ENCODE measurements at places on chromosomes 1 and 21.

DNA sequence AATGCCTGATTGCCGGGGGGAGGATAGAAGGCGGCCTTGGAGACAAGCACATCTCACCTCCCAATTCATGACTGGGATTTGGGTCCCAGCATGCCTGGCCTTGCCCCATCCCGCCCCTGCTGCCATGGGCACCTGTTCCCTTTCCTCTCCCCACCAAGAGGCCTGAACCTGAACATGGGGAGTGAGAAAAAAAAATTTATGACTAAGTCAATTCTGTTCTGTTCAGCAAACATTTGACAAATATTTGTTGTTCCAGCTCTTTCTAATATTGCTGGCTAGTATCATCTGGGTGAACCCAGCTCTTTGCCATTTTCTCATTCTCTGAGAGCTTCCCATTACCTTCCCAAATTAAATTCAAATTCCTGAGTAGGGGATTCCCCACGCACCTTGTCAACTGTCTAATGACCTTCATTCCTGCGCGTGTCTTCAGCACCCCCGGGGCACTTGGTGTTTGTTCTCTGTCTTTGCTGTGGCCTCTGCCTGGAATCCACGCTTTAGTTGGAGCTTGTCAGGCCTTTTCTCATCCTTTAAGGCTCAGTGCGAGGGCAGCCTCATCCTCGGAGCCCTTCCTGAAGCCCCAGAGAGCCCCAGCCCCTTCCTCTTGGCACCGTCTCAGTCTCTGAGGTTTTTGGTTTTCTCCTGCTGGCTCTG lies 42.8 kb downstream of the ARHGEF10L start:
- DNase-seq, result no peak

DNA sequence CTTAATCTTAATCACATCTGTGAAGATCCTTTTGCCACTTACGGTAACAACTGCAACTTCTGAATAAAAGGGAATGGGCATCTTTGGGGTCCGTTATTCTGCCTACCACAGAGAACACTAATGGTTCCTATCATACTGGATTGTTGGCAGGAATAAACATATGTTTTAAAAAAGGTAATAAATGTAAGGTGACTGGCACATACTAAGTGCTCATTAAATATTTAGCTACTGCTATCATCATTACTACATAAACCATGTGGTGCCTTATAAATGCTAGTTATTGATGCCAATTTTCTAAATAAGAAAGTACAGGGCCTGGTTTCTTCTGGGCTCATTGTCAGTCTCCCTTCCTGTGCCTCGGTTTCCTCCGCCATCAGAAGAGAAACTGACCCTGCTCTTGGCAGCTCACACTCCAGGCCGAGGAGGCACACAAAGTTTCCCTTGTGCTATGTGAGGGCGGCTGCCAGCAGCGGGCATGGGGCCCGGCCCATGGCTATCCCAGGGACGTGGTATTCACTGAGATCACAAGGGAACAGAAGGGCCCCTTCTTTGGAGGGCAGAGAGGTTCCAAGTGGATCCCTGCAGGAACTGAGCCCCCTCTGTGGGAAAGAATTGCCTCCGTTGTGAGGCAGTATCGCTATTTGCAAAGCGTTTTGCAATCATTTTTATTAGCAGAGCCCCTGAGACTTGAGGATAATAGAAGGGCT lies 26.2 kb downstream of the NAV1 start:
- no peak for DNase-seq

GRCh38 chr1:219119839-219120238 lies 53.8 kb upstream of the LYPLAL1 start:
- DNase-seq, result no peak

DNA sequence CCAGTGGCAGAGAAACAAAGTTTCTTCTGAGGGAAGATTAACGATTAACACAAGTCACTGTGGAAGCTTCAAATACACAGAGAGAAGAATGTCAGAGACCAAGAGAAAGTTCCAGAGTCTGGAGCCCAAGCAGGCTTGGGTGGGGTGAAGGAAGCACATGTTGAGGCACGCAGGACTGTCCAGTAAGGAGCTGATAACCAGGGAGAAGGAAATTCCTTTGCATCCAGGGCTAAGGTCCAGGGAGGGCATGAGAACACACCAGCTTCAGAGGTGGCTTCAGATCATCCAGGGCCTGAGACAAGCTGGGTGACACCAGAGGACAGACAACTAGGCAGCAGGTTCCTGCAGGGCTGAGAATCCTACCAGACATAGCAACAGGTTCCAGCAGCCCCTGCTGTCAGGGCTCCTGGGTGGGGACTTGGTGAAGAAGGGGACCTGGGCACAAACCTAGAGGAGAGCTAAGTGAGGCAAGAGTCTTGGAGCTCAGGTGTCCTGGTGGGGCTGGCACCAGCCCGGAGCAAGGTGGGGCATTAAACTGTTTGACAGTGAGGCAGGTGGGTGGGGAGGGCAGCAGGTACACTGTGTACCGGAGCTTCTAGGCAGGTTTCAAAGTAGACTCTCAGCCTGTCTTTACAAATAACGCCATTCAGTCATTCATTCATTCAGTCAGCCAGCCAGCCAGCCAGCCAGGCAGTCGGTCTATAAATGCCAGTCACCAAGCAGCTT lies 2.6 kb upstream of the SPRR1A start:
- DNase-seq, result no peak

GRCh38 chr1:223087291-223088255 lies 55.5 kb downstream of the TLR5 start:
- DNase-seq, result no peak

GRCh38 chr1:59128239-59128736 lies 168.6 kb upstream of the FGGY start:
- DNase-seq, result no peak

DNA sequence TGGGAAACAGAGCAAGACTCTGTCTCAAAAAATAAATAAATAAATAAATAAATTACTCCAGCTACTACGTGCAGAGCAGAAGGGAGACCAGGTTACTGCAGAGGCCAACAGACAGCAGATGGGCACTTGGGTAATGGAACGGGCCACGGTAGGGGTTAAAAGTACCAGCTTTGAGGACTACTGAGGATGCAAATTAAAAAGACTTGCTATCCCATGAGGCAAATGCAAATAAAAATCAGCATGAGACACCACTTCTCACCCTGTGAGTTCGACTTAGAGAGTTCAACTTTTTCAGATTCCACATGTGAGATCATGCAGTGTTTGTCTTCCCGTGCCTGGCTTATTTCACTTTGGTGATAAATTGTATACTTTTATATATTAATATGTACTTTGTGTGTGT lies 6.6 kb downstream of the SLC2A5 start:
- DNase-seq, result no peak

GRCh38 chr1:10208537-10208936 lies 1.8 kb upstream of the KIF1B start:
- DNase-seq, result no peak

- DNase-seq, result no peak
Measured at GRCh38 chr1:15500184-15501178, 23.5 kb downstream of the CASP9 start.

DNA sequence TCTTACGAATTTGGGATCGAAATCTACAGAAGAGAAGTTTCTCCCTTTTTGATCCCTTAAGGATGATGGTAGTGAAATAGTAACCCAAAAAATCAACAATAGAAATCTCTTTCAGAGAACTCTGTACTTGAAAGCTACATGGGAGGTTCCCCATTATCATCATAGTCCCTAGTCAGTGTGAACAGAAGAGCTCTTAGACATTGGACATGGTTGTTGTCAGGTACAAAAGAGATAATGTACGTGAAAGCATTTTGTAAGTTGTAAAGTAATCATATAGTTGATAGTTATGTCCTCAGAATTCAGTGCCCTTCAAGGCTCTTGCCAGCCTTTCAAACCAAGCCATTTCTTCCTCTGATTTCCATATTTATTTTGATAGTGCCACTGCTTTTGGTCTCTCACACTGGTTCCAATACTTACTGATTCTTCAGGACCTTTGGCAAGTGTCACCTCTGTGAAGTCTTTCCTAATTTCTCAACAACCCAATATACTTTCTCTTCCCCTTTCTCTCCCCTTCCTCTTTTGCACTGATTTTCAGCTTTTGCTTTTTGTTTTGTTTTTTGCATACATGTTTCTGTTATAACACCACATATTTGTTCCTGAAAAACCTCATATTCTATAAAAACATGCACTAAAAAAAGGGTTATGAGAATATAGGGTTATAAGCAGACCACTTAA lies 22.4 kb downstream of the VPS45 start:
- DNase-seq, result no peak

DNA sequence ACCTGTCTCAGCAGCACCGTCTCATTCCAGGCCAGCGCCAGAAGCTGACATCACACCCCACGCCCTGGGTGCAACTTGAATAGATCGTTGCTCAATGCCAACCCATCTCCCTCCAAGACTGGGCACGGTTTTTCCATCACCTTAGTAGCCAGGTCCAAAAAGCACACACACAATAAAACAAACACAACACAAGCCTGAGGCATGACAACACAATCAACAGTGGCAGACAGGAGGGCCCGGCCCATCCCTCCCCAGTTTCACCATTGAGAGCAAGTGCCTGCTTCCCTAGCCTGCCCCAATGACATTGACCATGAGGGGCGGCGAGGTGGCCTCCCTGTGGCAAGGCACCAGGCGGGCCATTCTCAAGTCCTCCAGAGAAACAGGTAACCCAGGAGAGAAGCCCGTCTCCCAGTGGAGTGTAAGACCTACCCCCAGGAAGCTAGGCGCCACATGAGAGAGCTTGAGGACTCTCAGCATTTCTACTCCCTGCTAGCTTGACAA lies 2.7 kb downstream of the IFFO2 start:
- no peak for DNase-seq

- no peak for DNase-seq
Measured at GRCh38 chr1:65360648-65361047, 51.3 kb downstream of the DNAJC6 start.

- no peak for DNase-seq
Measured at GRCh38 chr1:1435911-1436629, 580 bp downstream of the VWA1 start.

DNA sequence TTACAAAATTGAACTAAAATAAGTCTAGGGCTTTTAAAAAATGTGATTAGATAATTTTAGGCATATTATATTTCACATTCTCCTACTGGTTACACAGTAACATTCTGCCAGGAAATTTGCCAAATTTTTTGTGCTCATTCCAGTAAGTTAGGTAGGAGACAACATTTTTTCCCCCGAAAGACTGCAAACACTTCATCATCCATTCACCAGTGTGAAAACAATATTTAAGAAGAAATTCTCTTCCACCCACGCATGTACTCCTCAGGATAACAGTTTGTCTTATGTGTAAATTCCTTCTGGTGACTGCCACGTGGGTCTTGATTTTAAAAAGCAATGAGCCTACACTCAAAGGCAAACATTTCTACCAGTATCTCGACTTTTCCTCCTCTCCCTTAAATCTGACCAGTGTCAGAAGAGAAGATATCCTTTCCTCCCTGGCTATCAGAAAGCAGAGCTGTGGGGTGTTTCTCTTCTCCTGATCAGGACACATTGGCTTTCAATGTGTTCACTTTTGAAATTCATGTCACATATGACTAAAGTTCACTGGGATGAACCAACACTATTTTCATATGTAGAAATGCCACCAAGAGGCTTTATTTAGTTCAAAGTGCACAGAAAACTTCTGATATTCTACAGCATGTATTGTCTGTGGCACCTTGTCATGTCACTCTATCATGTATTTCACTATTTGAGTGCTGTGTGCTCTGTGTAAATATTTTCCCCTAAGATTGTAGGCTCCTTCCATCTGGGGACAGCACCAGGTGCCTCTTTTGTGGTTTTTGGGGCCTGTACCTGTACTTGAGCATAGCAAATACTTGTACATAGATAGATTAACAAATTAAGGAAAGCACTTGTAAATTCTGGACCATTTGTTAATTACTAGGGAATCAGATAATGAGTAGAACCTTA lies 38.6 kb downstream of the LHX9 start:
- no peak for DNase-seq

DNA sequence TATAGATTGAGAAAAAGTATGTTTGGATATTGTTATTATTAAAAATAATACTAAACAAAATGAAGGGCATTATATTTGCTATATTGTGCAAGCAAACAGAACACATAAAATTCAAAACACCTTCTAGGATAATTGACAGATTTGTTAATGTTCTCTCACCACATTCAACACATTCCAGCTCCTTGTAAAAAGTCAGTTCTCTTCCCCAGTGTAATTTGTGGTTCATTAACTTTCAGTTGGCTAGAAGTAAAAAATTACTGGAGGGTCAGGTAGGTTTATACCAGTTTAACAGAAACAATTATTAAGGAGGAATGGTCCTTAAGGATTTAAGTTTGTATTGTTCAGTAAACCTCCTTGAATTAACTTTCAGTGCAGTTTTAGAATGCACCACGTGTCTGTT lies 1235.3 kb upstream of the ADGRL2 start:
- DNase-seq, result no peak

DNA sequence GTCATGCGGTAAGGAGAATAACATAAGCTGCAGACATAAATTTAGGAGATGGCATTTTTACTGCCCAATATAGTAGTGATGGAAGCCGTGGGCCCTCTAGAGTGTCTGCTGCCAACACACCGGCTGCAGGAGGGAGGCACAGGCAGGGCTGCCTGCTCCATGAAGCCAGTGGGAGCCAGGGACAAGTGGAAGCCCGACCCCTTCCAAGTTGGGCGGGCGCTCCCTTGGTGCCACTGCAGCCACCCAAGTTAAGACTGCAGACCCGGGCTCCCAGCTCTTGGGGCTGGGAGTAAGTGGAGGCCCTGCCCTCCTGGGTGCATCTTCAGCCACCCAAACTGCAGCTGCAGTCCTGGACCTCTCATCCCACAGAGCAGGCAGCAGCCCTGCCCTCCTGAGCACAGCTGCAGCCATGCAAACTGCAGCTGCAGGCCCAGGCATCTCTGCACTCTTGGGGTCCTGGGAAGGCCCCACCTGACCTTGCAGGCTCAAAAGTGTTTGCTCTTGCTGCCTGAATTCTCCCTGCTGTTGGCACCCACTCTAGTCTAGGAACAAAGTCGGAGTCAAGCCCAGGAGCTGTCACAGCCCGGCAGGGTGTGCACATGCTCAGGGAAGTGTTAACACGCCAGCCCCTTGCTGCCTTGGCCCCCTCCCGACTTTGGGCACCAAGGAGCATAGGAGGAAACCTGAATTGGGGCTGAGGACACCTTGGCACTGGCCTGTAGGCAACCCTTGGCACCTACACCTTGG lies 437.2 kb upstream of the PRMT6 start:
- DNase-seq, result no peak

GRCh38 chr1:157753611-157754010 lies 23.3 kb downstream of the FCRL2 start:
- no peak for DNase-seq

DNA sequence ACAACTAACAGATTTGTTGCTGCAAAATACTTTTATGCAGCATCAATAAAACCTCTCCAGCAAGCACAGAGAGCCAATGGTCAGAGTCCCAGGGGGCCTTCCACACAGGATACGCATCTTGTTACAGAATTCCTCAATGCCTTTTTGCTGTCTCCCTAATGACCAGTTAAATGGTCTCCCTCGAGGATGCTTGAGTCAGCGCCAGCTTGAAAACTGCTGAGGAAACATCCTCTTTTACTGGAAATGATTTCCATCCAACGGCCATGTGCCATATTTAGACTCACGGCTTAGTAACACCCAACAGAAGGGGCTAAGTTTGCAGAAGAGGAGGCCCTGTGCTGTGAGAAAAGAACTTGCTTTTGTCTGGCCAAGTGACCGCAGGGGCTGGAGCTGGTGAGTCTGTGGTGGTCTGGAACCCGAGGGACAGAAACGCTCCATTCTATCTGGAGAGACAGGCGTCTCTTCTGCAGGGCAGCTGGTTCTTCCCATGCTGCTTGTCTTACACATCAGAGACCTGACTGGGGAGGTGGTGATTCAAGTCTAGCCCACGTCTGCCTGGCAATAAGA lies 496.4 kb downstream of the SETD4 start:
- no peak for DNase-seq

- DNase-seq, result no peak
Measured at GRCh38 chr1:28885977-28886730, 28.2 kb upstream of the EPB41 start.

All from T47D (cell line).